ENCODE measurements at places on chromosomes 11 and 22.
A peak's percentile ranks its signal among the peaks of the same experiment; 100 is the strongest.

GRCh38 chr11:125082611-125083311, 19.7 kb downstream of the SLC37A2 start:
- DNase-seq: no peak

DNA sequence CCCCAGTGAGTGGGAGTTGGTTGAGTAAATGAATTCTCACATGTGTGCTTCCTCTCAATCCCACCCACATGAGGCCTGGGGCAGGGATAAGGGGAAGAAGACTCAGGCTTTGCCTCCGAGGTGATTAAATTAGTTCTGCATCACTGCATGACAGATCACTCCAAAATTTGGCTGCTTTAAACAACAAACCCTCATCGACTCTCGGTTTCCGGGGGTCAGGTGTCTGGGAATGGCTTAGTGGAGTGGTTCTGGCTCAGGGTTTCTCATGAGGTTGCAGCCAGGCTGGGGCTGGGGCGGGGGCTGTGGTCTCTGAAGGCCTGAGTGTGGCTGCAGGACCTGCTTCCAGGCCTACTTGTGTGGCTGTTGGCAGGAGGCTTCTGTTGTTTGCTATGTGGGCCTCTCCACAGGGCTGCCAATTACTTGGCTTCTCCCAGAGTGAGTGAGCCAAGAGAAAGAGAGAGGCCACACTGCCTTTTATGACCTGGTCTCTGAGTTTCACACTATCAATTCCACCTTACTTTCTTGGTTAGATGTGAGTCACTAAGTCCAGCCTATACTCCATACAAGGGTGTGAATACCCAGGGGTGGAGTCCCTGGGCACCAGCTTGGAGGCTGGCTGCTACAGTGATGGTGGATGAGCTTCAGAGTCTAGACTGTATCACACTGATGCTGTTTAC, 15.9 kb downstream of the MOGAT2 start:
- DNase-seq: no peak

GRCh38 chr22:46029574-46030200, 52.7 kb upstream of the WNT7B start:
- DNase-seq: peak; percentile 0

GRCh38 chr11:43358801-43359421, at the start of gene TTC17:
Gene TTC17, plus strand, starts transcription at chr11:43358920. Its CDS starts 35 bp downstream, at chr11:43358955.
- peak; percentile 91 for DNase-seq

DNA sequence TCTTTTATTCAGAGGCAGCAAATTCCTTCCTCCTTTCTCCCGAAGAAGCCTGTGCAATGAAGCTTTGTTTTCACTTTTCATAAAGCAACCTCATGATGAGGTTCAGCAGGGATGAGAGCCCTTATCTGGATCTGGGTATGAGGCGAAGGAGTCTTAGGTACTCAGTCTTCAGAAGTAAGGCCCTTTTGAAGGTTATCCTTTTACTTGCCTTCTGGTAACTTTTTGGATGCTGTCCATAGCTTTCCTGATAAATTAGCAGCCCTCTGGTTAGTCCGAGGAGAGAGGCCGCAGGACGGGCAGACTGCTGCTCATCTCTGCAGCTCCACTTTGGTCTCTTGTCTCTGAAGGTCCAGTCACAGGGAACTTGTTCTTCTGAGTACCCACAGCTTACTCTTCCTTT, 1.1 kb downstream of the TRIM22 start:
- no peak for DNase-seq

DNA sequence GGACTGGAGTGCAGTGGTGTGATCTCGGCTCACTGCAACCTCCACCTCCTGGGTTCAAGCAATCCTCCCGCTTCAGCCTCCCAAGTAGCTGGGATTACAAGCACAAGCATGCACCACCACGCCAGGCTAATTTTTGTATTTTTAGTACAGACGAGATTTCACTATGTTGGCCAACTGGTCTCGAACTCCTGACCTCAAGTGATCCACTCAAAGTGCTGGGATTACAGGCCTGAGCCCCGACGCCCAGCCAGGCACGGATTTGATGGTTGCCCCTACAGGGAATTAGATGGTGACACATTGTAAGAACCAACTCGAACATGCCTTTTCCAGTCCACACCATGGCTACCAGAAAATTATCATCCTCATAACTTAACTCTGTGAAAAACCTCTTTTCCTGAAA, 26.8 kb upstream of the RTL6 start:
- no peak for DNase-seq

DNA sequence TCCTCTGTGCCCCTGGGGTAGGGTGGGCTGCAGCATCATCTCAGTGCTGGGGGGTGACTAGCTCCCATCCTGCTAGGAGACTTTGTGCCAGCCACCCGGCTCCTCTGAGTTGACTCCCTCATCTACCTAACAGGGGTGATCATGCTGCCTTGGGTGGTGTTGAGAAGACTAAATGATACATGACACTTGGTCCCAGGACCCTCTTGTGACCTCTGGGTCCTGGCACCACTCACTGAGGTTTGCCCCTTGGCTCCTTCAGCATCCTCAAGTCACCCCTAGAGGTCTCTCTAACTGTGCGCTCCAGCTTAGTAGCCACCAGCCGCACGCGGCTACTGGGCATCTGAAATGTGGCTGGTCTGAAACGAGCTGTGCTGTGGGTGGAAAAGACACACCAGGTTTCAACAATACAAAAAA, 72.1 kb downstream of the LRRC32 start:
- DNase-seq: no peak

- DNase-seq: no peak
Observed at GRCh38 chr11:26702406-26702805, 19.5 kb downstream of the SLC5A12 start.

DNA sequence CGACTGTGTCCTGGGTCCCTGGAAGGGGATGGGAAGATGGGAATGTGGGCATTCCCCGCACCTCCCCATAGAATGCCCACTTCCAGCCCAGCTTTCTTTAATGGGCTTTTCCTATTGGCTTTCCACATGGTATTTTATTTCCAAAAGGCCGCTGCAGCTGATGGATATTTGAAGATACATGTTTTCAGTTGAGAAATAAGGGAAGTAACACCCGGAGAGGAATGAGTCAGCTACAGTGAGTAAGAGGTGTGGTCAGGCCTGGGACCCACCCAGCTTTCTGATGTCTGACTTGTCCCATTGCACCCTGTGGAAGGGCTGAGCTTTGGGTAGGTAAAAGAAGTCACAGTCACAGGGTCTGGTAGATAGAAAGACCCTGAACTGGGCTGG, 476.9 kb downstream of the MIAT start:
- no peak for DNase-seq

DNA sequence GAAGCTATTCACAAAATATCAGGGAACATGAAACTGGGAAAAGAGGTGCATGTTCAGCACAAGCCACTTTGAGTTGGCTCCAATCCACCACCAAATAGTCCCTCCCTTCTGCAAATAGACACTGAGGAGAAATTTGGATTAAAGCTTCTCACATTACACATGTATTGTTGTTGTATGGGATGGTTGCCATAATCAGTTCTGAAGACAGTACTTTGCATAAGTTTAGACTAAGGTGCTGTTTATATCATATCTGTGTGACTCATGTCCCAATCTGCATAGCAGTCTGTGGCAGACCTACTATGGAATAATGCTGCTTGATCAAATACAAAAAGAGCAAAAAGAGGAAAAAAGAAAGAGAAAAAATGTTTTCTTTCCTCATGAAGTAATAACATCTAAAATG, 376.7 kb upstream of the DDI1 start:
- no peak for DNase-seq

- DNase-seq: no peak
Observed at GRCh38 chr11:8766043-8766987, 83.7 kb downstream of the RPL27A start.

GRCh38 chr11:66745356-66746235, 16.6 kb upstream of the SPTBN2 start:
- no peak for DNase-seq

GRCh38 chr11:94741022-94741679, 27.0 kb upstream of the AMOTL1 start:
- DNase-seq: no peak

GRCh38 chr11:619628-620050, 3.9 kb upstream of the IRF7 start:
- no peak for DNase-seq

DNA sequence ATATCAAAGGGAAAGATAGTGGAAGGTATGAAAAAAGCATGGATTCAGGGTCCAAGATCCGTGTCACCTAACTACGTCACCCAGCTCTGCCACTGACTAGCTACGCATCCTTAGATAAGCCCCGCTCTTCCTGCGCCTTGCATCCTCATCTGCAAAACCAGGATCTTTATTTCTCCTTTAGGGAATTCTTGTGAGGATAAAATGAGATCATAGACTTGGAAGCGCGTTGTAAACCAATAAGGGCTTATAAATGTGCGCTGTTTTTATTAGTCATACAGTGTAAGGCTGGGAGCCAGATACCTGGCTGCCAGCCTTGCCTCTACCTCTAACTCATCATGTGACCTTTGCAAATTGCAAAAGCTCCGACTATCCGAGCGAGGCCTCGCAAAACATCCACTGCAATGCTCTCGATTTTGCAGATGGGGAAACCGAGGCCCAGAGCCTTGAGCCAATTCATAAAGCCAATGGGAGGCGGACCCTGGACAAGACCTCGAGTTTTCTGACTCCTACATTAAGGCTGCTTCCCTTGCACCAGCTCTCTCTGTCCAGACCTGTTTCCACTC, 753 bp downstream of the PRPF19 start:
- DNase-seq: no peak

DNA sequence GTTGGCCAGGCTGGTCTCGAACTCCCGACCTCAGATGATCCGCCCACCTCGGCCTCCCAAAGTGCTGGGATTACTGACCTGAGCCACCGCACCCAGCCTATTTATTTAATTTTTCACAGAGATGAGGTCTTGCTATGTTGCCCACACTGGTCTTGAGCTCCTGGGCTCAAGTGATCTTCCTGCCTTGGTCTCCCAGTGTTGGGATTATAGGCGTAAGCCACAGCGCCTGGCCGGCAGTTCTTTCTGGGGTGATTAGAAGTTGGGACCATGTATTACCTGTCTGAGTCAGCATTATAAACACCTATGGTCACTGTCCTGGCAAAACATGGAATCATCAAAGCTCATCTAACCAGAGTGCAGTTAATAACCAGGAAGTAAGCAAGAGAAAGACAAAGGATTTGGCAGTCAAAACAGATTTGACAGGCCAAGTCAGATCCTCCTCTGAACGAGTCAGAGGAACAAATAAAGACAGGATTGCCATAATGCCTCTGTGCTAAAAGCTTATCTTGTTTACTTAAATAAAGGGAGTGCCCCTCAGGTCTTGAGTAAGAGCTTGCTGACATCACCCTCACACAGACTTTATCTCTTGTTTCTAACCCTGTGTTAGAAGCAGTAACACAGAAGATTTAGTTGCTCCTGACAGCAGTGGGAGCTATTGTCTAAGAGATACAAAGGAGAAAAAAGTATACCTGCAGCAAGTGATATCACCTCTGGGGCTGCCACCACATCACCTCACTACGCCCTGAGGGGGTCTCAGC, 3.7 kb downstream of the SERPIND1 start:
- no peak for DNase-seq

GRCh38 chr11:134652586-134653255, 240.7 kb upstream of the B3GAT1 start:
- DNase-seq: no peak

GRCh38 chr11:121293288-121293594, 670 bp downstream of the SC5D start:
- DNase-seq: no peak

DNA sequence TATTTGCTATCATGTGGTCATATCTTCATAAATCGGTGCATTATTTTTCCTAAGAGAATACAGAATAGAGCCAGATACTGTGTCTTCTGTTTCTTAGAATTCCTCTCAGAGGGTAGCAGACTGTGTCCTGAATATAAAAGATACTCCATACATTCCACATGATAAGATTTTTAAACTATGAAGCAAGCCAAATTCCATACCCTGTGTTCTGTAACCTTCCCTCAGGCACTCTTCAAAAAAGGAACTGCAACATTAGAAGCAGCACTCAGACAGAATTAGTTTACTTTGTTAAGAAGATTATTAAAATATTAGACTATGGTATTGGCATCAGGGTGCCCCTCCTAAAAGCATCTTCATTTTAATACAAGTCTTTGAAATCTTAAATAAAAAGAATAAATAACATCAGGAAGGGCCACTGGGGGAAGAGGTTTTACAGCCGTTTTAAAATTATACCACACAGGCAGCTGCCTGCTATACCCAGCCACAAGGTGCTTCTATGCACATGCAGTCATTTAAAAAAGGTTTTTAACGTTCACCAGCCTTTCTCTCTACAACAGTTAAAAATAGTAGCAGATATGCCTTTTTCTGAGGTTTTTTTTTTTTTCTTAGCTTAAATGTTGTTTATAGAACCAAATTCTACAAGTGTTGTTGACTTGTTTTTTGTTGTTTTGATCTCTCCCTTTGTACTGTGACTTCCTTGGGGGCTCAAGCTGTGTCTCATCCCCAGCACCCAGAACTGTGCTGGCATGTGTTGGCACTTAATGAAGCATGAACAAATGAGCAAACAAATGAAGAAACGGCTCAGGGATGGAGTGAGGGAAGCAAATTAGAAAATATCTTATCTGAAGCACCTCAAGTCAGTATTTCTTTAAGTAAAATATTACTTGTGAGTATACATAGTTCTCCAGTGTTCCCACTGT, 54.7 kb upstream of the CCDC89 start:
- DNase-seq: no peak

- DNase-seq: no peak
Observed at GRCh38 chr11:110076371-110076965, 16.7 kb upstream of the ZC3H12C start.

GRCh38 chr22:40808018-40808841, 10.9 kb downstream of the SLC25A17 start:
- DNase-seq: no peak

DNA sequence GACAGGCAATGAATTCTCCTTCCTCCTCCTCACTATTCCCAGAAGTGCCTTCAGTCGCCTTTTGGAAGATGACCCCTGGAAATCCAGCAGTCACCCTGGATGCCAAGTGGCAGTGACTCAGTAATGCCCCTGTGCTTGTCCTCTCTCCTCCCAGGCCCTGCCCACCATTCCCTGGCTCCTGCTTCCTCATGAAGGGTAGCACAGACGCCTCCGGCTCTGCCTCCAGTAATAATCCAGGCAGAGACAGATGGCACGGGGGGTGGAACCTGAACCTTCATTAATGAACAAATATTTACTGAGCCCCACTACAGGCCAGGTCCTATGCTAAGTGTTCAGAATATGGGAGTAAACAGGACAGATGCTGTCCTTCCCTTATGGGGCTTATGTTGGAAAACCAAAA, 23.2 kb downstream of the SYT13 start:
- no peak for DNase-seq

- DNase-seq: no peak
Observed at GRCh38 chr11:10450462-10451425, 4.3 kb upstream of the AMPD3 start.

GRCh38 chr11:83194281-83195142, 1.0 kb downstream of the ANKRD42 start:
- peak; percentile 25 for DNase-seq

GRCh38 chr11:117870103-117870952, 6.1 kb downstream of the FXYD6 start:
- DNase-seq: no peak

GRCh38 chr11:120244476-120245365, 4.8 kb downstream of the POU2F3 start:
- no peak for DNase-seq

- no peak for DNase-seq
Observed at GRCh38 chr22:38840129-38840528, 3.7 kb downstream of the NPTXR start.
